ENCODE measurements at places on chromosomes 16 and 17. TPM values are rescaled to one million over a fixed set of nuclear protein-coding genes. Genes with fewer than 3 reads are reported as not detected.

DNA sequence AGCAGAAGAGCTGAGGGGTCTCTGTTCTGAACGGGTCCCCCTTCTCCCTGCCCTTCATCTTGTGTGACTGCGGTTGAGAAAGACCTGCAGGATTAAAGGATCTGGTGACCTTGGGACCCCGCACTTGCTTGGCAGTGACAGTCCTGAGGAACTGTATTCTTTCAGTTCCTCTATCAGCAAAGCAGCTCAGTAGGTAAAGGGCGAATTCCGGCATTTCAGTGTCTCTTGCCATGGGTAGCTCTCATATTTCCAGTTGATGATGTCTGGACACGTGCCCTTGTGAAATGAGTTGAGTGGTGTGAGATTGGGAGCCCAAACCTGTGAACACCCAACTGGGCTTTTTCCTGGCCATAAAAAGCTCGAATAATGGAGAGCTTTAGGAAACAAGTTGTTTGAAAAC, 135.7 kb downstream of the PRKCA start:
- H3K27me3 ChIP-seq: no peaks in the 10 kb centered on the region
- no peaks in the 10 kb centered on the region for H3K36me3 ChIP-seq
- H3K27ac ChIP-seq: no peak overlapping the region
- H3K4me3 ChIP-seq: no peak overlapping the region
- DNase-seq: no peak

GRCh38 chr17:2547176-2547575, 35.5 kb upstream of the METTL16 start:
- no peak overlapping the region for H3K4me3 ChIP-seq
- H3K4me1 ChIP-seq: no peaks in the 10 kb centered on the region
- H3K27ac ChIP-seq: no peak overlapping the region
- H3K36me3 ChIP-seq: no peaks in the 10 kb centered on the region

Gene TNP2
- total RNA-seq: not detected

Gene KPNB1
- 212 TPM for total RNA-seq

Gene PRSS53
- total RNA-seq: 2.6 TPM

Gene C16orf92
- not detected for total RNA-seq

Gene TMIGD1
- not detected for total RNA-seq
